Activated T-helper 17 cell treated with anti-CD3 and anti-CD28 coated beads, Interleukin-2, amount 50 U/mL, for 72 hours (primary cell): ENCODE measurements at places on chromosomes 3 and 15.

GRCh38 chr3:165640970-165641369 lies 196.3 kb downstream of the BCHE start:
- no peak for ATAC-seq

- no peak for ATAC-seq
These were observed 1.0 kb downstream of the ACAN start for GRCh38 chr15:88804257-88804656.

DNA sequence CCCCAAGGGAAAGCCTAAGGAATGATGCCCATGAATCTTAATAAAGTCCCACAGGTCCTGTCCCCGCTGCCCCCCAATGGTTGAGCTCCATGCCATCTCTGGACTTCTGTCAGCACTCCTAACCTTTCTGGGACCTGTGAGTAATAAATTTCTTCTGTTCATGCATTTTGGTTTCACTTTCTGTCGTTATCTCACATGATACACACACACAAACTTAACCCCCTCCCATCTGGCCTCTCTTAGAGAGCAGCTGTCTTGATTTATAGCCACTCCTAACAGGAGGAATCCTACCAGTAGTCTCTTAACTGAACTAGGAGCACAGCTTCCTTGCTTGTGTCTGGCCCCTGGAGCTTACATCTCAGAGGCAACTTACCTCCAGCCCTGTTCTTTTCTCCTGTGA lies 82.7 kb upstream of the SELENOK start:
- no peak for ATAC-seq

DNA sequence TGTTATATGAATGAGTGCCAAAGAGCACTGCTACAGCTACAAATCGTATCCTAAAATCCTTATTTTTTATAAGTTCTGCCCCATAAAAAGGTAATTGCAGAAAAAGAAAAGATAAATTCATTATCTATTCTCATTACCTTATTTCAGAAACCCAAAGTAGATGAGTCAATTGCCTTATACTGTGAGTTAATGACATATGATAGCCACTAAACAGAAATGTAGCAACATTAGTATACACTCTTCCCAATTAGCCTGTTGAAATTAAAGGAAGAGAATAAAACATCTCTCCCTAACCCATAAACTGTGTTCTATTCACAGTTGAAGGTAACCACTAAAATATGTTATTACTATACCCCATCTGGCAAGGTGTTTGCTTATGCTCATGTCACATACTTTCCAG lies 11.0 kb downstream of the TBL1XR1 start:
- no peak for ATAC-seq

DNA sequence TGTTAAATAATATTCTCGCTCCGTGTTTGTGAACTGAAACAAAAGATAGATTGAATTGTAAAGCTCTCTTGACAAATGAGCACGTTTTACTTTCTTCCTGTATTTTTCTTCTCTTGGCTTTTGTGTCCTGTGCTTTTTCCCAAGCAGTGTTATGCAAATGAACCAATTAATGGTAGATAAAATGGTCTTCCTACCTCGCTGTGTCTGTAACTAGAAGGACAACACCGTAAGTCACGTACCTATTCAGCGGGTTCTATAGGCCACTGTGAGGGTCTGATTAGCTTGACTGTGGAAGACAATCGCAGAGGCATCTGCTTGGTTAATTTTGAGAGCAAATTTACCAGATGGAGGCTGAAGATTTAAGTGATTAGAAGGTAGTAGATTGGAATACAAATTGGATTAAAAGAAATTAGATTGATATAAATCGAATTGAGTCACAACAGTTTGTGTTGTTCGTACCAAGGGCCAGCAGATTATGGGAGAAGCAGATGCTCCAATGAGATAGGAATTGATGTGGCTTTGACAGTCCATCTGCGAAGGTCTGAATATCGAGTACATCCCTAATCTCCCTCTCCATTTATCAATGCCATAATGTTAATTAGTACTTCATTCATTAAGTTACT lies 40.2 kb downstream of the ROBO2 start:
- ATAC-seq, result no peak

GRCh38 chr3:72227486-72228070 lies 442.6 kb upstream of the PROK2 start:
- ATAC-seq, result no peak

DNA sequence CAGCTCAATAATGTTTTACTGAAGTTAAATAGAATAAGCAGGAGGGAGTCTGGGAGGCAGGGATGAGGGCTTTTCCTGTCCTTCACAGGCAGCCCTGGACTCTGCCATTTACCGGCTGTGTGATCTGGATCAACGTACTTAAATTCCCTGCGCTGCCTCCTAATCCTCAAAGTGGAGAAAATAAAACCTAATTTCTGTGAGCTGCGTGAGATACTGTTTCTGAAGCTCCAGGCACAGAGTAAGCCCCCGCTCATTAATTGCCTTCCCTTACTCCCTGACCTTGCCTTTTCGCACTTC lies 278 bp upstream of the PDIA5 start:
- no peak for ATAC-seq

GRCh38 chr15:39213385-39213840 lies 367.5 kb upstream of the THBS1 start:
- ATAC-seq, result no peak

- no peak for ATAC-seq
These were observed 2.1 kb upstream of the CCDC33 start for GRCh38 chr15:74233851-74234597.

DNA sequence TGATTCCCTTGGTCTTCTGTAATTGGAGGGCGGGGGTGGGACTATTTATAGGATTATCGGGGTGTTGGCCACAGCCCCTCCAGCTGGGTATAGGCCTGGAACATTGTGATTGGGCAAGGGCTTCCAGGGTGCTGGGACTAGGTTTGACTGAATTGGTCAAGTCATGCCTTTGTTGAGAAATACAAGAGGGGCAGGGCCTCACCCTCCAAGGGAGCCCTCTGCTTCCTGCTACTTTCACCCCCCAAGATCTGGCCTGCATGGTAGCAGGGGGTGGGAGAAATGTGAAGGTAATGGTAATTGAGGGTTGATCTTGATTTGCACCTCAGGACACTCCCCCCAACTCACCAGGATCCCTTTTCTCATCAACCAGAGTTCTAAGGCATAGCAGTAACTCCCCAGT lies 25.2 kb downstream of the TRIM71 start:
- ATAC-seq, result no peak

DNA sequence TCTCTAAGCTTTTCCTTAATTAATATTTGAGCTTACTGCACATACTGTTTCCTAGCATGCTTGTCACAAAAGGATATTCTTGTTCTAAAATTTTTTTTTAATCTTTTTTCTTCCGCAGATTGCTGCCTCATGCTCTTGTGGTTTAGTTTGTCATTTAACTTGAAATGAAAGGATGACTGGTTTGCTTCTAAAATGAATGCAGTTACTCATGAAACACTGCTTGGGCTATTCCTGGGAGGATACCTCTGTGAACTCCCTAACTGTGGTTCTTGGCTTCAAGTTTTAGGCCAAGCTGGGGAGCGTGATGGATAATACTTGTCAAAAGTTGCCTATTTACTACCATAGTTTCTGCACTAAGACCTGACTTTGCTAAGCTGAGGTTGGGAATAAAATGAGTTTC lies 64.0 kb downstream of the USP13 start:
- peak; percentile 34 for ATAC-seq

DNA sequence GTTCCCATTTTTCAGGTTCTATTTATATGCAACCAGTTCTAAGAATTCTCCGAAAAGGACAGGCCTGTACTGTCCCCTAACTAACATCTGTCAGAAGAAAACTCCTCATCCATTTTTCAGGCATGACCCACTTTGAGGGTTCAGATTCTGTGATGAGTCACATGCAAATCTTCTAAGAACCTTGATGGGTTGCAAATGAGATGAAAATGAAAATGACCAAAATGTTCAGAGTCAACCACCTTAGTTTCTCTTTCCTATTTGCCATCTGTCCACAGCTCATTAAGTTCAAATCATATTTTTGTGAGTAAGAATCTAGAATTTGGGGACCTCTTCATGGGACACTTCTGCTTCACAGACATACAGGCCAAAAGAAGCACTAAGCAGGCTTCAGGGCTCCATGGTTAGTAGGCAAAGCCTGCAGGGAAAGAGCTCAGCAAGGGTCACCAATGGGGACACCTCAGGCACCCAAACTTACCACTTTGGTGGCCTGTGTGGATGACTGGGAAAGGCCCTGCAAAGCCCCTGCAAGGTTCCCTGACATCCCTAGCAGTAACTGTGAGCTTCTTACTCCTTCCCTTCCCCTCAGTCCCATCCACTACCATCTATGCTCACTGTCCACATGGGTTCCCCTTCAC lies 122.0 kb downstream of the WDR76 start:
- ATAC-seq, result peak; percentile 91

- no peak for ATAC-seq
These were observed 37.1 kb upstream of the ARNT2 start for GRCh38 chr15:80367094-80367493.

DNA sequence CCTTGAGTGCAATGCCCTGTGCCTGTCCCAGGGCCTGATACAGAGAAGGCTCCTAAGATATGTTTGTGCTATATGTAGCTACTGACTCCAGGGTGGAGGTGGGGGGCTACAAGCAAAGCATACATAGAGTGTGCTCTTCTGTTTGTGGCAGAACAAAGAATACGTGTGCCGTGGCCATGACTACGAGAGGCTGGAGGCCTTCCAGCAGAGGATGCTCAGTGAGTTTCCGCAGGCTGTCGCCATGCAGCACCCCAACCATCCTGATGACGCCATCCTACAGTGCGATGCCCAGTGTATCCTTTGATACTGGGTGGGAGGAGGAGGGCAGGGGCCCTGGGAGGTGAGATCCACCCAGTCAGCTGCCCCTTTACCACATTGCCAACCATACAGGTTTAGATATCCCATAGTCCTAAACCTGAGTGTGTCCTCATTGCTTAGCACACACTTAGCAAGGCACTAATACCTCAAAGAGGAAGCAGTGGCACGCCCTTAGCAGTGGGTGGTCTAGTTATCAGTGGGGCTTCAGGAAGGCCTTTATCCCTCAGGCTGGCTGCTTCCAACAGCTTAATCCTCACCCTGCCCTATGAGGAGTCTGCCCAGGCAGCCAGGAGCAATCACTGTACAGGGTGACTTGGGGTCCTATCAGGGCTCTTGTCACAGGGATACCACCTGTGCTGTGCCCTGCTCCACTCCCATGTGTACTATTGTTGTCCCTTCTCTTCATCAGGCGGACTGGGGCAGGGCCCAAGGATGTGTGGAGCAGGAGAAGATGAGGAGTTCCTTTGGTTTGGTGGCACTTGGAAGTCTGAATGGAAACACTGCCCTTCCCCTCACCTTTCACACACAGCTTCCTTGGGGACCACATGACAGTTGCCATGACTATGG lies 30.1 kb upstream of the MANF start:
- no peak for ATAC-seq

- peak; percentile 100 for ATAC-seq
These were observed at the start of gene MLF1 for GRCh38 chr3:158570999-158571702. Gene MLF1 (plus strand): TSS chr3:158571194. CDS start chr3:158571301, 107 bp downstream.

DNA sequence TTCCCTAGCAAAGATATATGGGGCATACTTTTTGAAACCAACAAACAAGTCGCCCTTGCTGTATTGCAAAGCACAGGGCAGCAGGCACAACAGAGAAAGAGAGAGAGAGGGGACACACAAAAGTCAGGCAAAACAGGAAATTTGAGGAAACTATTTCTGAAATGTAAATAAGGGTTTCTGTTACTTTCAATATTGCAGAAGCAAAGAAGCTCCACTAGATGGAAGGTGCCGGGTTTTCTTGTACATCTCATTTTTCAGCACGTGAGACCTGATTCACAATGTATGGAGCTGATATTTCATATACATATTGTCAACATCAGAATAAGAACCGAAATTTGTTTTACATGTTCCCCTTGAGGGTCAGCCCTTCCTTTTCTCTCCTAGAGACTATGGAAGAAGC lies 127.4 kb downstream of the FOXP1 start:
- no peak for ATAC-seq

- ATAC-seq, result no peak
These were observed 2.7 kb upstream of the TMEM87A start for GRCh38 chr15:42275780-42276391.

- ATAC-seq, result no peak
These were observed 232.9 kb upstream of the GPR149 start for GRCh38 chr3:154662851-154663250.

DNA sequence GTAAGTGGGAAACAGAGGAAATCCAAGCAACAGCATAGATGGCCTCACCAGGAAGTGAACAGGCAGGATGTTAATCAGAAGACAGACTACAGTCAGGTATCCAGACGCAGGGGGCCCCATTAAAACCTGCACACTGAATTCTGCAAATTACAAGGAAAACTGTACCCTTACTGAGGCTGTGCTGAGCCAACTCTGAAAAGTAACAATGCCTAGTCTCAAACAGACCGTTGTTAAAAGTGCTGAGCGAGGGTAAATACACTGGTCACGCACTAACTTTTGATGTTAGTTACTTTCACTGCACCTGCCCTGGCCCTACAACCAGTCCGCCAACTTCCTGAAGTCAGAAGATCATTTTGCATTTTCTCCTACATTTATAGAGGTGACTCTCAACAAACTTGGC lies 1.0 kb downstream of the TAMM41 start:
- no peak for ATAC-seq

DNA sequence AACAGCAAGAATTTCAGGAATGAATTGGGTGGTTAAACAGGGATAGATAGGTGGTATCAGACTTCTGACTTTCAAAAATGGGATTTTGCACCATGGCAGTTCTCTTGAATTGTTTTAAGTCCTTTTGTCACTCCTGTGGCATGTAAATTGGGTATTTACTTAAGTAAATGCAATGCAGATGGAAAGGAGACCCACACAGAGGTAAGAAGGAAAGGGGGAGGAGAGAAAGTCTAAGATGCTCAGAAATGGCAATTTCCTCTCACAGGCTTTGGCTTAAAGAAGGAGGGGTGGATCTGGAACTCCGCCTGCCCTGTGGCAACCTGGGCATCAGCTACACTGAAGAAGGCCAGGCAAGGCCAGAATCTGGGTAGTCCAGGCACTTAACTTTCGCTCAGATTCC lies 197.1 kb upstream of the UBE2E1 start:
- ATAC-seq, result no peak

DNA sequence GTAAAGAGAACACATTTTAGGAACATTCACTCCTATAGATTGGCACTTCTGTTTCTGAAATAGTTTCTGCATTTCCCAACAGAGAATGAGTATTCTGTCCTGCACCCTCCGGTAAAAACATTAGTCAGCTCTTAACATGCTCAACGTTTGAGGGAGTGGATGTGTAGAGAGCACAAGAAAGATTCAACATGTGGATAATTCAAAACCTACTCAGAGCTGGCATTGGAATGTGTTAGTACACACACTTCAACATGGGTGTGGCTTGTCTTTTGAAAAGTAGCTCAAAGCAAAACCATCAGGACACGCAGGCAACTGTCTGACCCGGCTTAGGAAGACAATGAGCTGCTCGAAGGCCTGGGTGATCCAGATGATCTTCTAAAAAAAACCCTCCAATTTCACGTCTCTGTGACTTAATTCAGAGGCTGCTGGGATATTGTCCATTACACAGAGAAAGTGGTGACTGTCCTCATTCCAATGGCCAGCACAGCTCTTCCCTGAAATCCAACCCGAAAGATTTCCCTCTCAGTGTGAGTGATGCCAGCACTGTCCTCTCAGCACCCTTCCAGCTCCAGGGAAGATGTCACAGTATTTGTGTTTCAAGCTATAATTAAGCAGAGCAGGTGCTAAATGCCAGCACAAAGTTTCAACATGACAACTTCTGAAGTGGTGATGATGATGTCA lies 18.1 kb downstream of the FBN1 start:
- ATAC-seq, result no peak
